ENCODE measurements at places on chromosomes 1 and 21.

DNA sequence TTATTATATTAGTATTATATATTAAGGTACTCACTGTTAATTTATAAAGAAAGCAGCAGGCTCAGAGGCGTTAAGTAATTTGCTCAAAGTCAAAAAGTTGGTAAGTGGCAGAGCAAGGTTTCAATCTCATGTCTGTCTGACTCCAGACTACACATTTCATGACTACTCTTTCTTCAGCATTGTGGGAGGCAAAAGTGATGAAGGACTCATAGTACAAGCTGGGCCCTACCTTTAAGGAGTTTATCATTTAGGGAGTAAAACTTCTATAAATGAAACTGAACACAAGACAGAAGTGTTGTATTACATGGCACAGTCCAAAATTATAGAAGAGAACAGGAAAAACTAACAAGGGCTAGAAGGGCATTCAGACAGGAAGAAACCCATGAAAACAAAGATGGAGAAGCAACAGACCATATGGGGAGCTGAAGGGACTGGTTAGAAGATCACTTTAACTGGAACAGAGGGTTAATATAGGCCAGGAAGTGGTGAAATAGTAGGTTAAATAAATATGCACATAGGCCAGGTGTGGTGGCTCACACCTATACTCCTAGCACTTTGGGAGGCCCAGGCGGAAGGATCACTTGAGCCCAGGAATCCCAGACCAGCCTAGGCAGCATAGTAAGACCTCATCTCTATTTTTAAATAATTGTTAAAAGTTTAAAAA lies 11.5 kb downstream of the SORT1 start:
- DNase-seq, result no peak

DNA sequence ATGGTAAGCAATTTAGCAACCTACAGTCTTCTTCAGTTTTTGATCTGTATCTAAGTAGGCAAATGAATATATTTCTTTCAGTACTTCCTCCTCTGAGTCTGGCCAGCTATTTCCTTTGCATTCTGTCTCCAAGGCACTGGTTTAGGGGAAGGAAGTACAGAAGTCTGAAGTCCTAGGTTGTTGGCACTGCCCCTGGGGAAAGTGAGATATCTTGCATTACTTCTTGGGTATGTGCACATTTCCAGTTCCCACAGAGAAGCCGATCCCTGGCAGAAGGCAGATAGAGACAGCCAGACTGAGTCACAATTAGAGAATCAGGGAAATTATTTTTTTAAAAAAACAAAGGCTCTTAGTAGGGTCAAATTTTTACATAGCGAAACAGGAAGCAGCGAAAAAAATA lies 98.8 kb downstream of the RASAL2 start:
- DNase-seq, result no peak

- no peak for DNase-seq
Measured at GRCh38 chr1:25858494-25858893, 763 bp downstream of the AUNIP start.

DNA sequence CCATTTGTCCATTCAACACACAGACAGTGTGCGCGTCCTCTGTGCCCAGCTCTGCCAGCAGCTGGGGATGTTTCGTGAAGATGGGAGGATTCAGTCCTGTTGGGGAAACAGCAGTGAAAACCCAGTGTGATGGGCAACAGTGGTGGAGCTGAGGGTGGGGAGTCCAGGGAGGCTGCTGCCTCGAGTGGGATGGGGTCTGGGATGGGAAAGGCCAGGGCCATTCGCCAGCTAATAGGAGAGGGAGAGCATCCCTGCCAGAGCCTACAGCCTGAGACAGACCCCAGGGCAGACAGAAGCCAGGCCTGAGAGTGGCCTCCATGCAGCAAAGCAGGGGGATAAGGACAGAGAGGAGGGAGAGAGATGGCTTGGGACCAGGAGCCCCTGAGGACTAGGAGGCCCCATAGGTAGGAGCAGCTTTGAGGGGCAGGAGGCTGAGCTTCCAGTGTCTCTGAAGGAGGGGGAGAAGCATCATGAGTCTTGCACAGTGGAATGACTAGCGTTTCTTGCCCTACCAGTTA lies 252.6 kb downstream of the NPHP4 start:
- no peak for DNase-seq

DNA sequence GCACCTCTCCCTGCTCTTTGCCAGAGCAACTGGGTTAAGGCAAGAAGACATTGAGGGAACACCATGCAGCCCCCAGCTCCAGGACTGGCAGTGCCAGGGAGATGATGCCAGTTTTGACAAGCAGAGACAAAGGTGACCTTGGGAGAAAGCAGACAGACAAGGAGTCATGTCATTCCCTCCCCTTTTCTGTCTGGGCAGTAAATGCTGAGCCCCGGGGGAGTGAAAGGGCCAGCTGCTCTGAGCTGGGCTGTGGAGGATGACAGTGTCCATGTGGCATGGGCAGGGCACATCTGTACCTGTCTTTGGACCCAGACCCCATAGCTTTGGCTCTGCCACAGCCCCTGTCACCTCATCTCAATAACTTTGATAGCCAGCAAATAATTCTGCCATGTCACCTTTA lies 24.2 kb downstream of the PLEKHA6 start:
- no peak for DNase-seq

DNA sequence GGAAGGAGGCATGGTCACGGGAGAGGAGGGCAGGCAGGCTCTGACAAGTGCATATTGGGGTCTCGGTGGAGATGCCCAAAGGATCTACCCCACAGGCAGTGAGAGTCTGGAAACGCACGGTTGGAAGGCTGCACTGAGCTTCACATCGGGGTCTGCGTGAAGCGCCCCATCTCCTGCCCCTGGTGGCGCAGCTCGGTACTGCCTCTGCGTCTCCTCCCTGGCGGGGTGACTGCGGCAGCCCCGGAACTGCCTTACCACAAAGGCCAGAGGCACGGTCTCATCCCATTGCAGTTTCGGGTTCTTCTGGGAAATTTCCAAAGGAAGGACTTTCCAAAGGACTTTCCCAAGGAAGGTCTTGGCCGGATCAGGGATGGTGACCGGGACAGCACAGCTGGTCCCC lies 69.2 kb upstream of the AJAP1 start:
- no peak for DNase-seq

GRCh38 chr1:85116856-85117255 lies 68.6 kb upstream of the MCOLN3 start:
- DNase-seq, result no peak

DNA sequence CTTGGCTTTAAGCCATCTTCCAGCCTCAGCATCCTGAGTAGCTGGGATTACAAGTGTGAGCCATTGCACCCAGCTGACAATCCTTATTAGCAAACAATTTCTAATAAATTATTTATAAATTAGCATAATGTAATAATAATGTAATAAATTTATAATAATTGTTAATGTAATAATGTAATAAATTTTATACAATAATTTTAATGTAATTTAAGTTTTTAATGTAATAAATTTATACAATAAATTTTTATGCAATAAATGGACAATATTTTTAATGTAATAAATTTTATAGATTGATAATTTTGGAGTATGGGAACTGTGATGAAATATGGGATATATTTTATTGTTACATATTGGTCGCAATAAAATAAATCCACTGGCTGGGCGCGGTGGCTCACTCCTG lies 1457.5 kb downstream of the KCNT2 start:
- no peak for DNase-seq

GRCh38 chr1:197137322-197137721 lies 9.1 kb downstream of the ASPM start:
- no peak for DNase-seq

- no peak for DNase-seq
Measured at GRCh38 chr1:41851589-41851988, 67.1 kb downstream of the HIVEP3 start.

GRCh38 chr21:44359396-44359795 lies 6.0 kb downstream of the TRPM2 start:
- DNase-seq, result no peak

DNA sequence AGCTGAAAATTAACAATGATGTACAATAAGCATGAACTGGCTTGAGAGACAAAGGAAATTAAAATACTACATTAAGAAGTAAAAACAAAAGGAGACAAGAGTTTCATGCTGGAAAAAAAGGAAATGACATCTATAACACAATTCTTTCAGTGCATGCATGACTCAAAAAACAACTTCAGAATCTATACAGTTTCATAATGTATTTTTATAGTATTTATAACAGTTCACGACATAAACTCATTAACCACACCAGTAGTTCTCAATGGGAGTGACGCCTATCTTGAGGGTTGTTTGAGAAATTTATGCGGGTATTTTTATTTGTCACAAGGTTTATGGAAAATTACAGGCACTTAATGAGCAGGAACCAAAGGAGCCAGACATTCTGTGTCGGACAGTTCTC lies 168.5 kb downstream of the SMYD3 start:
- no peak for DNase-seq

DNA sequence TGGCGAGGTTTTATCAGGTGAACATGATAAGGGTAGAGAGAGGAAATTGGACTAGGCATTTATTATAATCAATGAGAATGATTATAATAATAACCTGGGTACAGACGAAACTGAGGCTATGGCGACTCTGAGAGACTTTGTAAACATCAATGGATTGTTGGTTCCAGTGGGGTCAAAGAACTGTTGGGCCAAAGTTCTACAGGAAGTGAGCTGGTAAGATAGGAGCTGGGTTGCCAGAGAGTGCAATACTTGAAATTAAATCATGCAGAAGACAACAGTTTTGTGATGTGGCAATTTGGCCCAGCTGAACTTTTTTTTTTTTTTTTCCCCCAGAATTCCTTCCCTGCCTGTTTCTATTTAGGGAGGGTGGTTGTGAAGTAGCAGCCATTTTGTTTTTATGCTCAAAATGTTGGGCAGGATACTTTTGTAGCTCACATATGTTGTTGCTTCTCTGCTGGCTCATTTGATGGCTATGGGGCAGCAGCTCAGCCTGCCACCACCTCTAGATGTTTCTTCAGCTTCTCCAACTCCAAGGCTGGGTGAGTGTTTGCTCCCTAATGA lies 286.5 kb upstream of the B3GALT2 start:
- DNase-seq, result no peak

GRCh38 chr1:219273088-219273686 lies 99.5 kb downstream of the LYPLAL1 start:
- no peak for DNase-seq

- no peak for DNase-seq
Measured at GRCh38 chr21:22728091-22728490, 1729.9 kb downstream of the NCAM2 start.

- DNase-seq, result no peak
Measured at GRCh38 chr1:209363112-209363511, 220.4 kb upstream of the CAMK1G start.

DNA sequence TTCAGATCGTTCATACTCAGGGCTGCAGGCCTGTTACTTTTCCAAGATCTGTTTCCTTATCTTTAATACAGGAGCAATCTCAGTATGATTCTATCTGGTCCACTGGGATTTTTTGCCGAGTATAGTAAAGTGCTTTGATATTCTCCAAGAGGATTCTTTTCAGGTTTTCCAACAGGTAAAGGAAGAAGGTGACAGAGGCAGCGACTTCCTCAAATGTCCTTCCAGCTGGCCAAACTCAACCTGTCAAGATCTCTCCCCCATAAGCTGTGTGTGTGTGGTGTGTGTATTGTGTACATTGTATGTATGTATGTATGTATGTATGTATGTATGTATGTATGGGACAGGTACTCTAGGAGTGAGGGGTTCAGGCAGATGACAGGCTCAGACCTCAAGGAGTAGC lies 1.1 kb downstream of the AKR1A1 start:
- no peak for DNase-seq

GRCh38 chr1:226425431-226426031 lies 17.6 kb upstream of the PARP1 start:
- no peak for DNase-seq

DNA sequence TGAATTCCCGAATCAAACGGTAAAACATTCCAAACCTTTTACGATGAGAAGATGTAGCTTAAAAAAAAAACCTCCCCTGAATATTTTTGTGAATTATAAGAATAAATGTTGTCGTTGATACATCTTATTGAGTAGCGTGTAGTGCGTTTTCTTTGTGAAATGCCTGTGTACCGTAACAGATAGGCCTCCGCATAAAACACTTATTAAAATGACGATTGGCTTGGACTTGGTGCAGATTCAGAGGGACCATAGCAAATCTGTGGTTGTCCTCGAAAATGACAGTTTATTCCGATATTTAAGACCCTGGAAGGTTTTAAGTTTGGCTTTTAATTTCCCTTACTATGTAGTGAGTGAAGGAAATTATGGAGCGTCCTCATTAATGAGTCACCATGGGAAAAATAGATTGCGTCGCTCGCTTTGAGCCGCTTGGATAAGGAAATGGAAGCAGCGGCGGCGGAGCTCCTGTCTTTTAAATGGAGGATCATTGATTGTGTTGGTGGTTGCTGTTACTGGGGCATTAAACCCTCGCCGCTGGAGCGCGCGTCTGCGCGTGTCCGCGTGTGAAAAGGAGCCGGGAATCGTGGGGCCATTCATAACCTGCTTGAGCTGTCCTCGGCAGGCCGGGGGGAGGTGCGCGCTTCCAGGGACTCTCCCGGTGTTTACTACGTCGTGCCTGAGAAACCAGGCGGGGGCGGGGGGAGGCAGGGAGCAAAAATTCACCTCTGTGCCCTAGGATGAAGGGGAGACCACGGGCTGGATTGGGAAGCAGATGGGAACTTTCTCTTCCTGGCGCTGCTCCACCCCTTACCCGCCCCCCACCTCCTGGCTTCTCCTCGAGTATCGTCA lies 1.6 kb downstream of the SPEN start:
- DNase-seq, result peak; percentile 86

DNA sequence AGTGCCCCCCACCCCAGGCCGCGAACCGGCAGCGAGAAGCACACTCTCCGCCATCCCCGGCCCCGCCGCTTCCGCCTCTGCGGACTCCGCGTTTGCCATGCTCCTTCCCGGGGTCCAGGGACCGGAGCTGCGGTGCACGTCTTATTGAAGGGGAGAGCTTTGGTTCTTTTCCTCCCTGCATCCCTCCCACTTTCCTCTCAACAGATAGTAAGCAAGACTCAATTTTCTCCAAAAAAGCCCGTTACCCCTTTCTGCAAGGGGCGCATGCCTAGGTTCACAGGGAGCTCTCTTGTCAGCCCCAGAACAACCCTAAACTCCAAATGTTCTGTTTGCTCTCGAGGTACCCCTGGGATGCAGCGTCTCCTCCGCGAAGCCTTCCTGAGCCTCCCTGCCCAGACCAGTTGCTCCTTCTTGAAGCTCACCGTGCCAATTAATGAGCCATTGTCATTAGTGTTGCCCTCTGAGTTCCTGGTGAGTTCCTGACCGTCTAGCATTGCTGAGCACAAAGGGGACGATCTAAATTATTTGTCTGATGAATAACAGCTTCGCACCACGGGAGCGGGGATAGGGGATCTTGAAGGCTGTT lies 8.1 kb downstream of the FOXD3 start:
- DNase-seq, result no peak
